ENCODE measurements at places on chromosomes 1 and 21. TPM values are rescaled to one million over a fixed set of nuclear protein-coding genes. Genes with fewer than 3 reads are reported as not detected.

TAS1R1 gene
- total RNA-seq, result not detected

PBXIP1 gene
- total RNA-seq, result 146 TPM

LINGO4 gene
- total RNA-seq, result 0.54 TPM

LEPR gene
- 7.5 TPM for total RNA-seq

SLC35F3 gene
- 0.20 TPM for total RNA-seq

SLAMF9 gene
- total RNA-seq, result not detected

DNA sequence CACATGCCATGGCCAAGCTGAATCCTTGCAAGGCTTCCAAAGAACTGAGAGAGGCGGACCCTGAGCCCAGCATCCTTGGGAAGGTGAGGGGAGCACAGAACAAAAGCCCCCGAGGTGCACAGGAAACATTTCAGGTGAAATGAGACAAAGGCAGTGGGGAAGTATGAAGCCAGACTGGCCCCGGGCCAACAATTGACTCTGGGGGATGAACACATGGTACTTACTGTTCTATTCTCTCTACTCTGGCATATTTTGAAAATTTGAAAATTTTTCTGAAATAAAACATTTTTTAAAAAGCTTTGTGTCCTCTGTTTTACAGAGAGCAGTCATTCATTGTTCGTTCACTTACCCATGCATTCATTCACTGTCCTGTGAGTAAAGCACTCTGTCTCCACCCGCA is 77.7 kb downstream of the GRIK3 start:
- DNase-seq, result no peak

DNA sequence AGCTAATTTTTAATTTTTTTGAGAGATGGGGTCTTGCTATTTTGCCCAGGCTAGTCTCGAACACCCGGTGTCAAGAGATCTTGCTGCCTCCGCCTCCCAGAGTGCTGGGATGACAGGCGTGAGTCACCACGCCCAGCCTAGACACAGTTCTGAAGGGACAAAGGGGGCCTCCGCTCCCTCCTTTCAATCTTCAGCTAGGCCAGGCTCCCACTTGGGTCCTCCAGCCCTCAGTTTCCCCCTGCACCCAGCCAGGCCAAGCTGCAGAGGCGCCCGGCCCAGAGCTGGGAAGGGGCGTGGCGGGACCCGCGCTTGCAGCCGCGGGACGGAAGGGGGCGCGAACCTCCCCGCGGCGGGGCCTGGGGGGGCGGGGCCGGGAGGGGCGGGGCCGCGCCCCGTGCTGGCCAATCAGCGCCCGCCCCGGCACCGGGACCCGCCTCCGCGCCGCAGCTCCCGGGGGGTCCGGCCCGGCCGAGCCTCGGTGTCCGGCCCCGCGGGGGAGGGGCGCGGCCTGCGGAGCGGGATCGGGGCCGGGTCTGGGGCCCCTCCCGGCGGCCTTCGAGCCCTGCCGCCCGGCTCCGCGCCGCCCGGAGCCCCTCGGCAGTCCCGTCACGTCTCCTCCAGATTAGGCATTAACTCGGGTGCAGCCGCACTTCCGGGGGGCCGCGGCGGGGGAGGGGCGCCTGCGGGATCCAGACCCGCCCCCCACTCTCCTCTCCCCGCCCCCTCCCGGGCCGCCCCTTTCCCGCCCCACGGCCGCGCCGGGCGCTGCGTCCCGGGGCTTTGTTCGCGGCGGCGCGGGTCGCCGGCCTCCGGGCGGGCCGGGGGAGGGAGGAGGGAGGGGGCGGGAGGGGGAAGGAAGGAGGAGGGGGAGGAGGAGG is 559 bp upstream of the AGRN start:
- DNase-seq, result peak; percentile 87

DNA sequence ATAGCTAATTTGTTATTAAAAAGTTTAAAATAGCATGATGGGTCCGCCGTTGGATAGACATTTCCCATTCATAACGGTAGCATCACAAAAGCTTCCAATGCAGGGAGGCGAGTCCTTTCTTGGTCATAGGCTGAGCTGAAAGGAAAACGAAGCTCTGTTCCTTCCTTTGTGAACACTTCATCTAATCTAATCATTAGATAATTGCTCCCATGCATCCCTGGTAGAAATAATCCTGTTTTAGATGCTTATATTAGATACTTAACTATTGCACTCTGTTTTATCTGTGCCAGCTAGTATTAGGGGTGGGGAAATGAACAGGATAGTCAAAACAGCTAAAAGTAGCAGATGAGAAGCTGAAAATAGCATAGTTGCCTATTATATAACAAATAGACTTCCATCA is 215.0 kb downstream of the SLC35F3 start:
- no peak for DNase-seq

DNA sequence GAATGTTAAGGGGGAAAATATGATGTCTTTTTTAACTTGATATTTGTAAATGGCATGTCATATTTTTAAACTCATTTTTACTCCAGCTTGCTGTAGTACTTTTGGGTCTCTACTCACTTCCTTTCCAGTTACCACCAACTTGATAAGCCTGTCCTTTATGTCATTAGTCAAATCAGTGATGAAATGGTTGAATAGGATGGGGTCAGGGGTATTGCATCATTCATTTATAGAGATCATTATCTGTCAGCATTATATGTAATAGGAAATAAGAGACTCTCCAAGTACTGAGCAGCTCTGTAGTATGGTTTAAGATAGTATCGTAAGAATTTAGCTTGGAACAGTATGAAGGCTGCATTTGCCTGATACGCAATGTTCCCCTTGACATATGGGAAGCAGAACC is 227.3 kb downstream of the BRINP3 start:
- DNase-seq, result no peak

DNA sequence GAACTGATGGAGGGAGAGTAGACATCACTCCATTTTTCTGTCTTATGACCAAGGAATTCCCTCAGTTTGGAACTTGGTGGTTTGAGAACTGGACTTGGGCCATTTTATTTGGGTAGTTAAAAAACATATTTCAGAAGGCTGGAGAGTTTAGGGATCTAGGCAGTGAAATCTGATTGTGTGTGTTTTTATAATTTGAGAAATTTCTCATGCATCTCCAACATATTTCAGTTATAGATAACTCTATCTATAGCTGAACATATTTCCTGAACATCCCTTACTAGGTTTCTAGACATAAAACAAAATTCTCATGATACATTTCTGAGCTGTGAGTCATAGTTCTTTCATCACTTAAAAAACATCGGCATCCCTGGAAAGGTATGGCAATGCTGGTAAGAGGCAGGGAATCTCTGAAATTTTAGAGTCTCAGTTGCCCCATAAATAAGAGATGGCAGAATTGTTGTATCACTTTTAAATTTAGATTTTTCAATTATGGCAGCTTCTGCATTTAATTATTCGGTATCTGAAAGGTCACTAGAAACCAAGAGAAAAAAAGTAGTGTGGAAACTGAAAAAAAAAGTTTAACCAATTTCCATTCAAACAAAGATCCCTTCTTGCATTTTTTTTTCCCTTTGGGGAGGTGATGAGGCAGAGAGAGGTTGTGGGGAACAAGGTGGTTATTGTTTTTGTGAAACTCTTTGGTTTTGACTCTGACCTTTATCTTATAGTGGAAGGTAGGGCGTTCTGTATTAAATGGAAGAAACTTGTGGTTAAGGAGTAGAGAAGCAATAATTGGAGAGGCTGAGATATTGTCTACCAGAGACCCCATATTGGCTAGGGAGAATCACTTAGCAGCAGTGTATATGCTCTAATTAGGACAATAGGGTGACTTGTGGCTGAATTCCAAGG is 102.9 kb downstream of the FASLG start:
- no peak for DNase-seq

DNA sequence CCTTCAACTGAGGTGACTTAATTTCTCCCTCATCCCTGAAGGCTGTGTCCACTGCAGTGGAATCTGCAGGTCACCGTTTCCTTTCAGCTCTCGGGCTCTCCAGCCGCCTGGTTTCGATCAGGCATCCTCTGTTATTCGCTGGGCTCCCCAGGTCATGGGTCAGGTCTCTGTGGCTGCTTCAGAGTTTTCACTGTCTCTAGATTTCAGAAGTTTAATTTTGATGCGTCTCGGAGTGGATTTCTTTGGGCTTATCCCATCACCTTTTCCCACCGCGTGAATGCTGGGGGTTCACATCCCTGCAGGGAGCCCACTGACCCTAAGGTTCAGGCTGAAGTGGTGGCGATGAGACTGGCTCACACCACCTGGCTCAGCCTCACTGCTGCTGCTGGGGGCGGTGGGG is 3.3 kb downstream of the ACTRT2 start:
- DNase-seq, result no peak

- DNase-seq, result no peak
Measured at GRCh38 chr1:187078321-187078720, 249.6 kb downstream of the PLA2G4A start.

DNA sequence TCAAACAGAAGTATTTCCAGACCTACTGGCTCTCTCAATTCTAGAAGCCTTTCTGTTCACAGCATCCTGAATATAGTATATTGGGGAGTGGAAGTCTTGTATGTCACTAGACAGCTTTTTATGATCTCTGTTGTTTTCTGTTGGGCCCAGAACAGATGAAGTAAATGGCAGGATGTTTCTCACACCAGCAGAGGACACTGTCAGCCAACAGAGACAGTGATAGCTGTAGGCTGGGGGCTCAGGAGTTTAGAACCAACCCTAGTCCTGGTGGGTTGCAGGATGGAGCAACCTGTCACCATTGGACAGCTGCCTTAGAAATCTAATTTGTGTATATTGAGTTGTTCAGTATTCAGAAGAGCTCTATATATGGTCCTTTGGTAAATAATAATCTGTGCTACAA is 16.9 kb downstream of the AGO1 start:
- no peak for DNase-seq

- DNase-seq, result no peak
Measured at GRCh38 chr1:26608895-26609294, 79.3 kb downstream of the RPS6KA1 start.

DNA sequence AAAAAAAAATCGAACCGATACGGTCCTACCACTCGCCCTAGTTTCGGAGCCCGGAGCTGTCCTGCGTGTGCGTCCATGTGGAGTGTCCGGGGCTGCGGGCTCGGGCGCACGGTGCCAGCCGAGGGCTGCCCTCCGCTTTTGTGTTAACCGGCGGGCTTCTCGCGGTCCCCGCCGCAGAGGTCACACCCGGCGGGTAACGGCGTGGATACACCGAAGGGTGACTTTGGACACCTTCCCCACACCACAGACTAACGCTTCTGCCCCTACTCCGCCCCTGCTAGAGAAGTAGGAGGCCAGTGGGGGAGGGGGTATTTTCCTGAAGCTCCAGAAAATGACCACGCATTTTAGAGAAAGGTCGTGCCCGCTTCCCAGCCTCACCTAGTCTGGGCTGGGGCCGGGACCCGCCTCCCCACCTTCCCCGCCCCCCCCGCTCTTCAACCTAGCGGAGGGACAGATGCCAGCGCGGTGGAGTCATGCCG is 609 bp upstream of the ATF3 start:
- DNase-seq, result peak; percentile 70

GRCh38 chr1:200053646-200054045 is 26.1 kb downstream of the NR5A2 start:
- no peak for DNase-seq

Data from mucosa of descending colon (tissue), 3 donors.